ENCODE measurements at places on chromosomes 4 and X.

- DNase-seq: no peak
Observed at GRCh38 chrX:153993978-153994377, 21.4 kb downstream of the TMEM187 start.

DNA sequence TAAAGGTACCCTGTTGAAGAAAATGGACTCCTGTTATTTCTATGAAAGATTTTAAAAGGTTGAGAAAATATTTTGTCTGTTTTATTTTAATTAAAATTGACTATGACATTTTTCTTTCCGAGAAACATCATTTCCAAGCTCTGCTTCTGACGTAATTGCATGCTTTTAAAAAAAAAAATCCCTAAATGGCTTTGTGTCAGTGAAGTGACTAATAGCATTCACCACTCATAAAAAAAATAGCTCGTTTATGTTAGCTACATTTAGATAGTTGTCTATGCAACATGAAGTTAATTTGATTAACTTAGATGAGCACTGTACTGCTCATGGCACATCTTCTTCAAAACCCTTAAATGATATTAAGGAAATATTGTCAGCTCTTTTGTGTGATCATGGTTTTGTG, 105.1 kb upstream of the KLHL13 start:
- no peak for DNase-seq

- DNase-seq: no peak
Observed at GRCh38 chr4:113593400-113594230, 167.9 kb downstream of the CAMK2D start.

DNA sequence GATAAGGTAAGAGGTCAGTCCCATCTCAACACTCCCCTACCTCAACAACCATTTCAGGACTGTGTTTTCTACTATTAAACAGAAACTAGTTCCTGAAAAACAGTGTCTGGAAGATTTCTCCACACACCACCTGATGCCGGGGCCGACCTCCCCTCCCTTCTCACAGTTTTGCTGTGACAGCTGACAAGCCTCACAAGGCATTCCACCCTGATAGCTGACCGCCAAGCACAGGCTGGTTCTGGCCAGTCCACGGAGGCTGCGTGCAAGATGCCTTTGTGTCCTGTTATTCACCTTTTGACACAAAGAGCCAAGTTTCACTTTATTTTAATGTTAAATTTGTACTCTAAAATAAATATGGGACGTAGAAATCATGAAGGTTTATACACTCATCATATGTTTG, 758.6 kb downstream of the PDHA2 start:
- no peak for DNase-seq

DNA sequence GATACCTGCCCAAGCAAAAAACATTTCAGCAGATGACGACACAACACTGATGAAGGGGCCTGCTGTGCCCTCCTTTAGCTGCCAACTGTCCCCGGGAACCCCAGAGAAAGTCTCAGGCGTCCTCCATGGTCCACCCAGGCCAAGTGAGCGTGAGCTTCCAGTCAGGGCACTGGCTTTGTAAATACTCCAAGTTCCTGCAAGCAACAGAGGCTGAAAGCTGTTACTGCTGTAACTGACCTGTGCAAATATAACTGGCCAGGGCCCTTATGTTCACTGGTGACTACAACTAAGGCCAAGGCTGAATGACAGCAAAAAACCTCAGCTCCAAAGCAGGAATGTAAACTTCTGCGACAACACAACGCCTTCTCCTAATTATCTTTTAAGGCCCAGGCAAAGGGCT, 8.2 kb downstream of the WDR1 start:
- DNase-seq: peak; percentile 39

DNA sequence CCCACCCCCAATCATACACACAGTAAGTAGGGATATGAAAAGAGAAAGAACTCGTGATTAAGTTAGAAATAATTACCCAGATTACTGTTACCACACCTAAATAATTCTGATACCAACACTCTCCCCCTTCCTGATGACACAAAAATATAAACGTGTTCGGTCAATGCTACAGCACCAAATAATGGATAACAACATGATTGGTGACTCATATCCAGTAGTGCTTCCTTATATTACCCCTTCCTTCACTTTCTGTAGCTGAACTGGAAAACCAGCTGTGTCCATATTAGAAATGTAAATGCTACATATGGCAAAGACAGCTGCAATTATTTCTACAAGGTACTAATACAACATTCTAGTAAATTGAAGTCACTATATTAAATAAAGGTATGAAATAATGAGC, 20.8 kb downstream of the EIF4E start:
- DNase-seq: peak; percentile 9

DNA sequence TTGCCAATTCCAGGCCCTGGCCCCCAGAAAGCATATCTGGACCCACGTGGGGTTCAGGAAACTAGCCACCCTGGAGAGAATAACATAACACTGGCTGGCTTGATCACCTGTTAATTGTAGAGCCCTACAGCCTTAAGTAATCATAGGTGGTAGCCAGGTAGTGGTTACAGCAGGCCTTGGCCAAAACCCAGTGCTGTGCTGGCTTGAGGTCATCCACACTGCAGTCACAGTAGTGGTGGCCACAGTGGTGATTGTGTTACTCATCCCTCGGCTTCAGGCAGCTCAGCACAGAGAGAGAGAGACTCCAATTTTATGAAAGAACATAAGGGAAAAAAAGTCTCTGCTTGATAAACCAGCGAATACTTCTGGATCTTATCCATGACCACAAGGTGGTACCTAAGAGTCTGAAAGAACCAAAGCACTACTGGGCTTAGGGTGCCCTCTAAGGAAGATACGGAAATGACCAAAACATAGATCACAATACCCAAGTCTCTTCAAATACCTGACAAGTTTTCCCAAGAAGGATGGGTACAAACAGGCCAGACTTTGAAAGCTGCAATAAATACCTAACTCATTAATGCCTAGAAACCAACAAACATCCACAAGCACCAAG, 46.6 kb upstream of the CDX4 start:
- no peak for DNase-seq

GRCh38 chrX:15530318-15530717, 29.7 kb downstream of the BMX start:
- no peak for DNase-seq

- DNase-seq: no peak
Observed at GRCh38 chr4:152635851-152636250, 43.9 kb downstream of the TMEM154 start.

DNA sequence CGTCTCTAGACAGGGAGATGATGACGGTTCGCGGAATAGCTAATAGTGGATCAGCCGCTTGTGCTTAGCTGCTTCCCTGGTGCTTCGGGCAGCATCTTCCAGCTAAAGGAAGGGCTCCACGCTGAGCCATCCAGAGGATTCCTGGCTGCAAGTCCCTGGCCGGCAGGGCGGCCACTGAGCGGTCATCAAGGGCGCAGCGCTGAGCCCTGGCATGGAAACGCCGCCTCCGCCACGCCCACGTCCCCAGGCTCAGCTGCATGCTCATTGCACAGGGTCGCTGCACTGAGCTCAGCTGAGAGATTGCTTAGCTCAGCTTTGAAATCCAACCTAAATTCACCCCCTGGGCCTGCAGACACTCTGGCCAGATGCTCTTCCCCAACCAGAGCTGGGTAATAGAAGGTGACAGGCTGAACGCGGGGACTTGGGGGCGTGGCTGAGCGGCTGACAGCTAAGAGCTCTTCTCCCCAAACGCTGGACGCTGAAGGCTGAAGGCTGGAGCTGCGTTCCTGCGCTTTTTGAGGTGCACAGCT, 118.2 kb upstream of the KIT start:
- DNase-seq: peak; percentile 26

DNA sequence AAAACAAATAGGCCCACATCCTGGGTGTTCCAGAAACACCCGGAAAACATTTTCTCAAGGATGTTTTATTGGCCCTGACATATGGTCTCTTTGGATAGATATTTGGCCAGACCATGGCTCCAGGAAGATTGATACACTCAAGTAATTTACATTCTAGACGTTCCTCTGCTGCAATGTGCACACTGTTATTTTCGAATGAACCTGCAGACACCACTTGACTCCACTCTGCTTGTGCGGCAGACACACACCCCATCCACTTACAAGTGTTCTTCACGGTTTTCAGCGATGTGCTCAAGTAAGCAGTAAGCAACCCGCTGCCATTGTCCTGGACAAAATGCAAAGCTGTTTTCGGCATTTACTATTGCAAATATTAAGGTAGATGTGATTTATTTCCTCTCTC, 12.0 kb upstream of the GPM6A start:
- no peak for DNase-seq

- peak; percentile 63 for DNase-seq
Observed at GRCh38 chr4:124854968-124855367, 142.4 kb upstream of the ANKRD50 start.

DNA sequence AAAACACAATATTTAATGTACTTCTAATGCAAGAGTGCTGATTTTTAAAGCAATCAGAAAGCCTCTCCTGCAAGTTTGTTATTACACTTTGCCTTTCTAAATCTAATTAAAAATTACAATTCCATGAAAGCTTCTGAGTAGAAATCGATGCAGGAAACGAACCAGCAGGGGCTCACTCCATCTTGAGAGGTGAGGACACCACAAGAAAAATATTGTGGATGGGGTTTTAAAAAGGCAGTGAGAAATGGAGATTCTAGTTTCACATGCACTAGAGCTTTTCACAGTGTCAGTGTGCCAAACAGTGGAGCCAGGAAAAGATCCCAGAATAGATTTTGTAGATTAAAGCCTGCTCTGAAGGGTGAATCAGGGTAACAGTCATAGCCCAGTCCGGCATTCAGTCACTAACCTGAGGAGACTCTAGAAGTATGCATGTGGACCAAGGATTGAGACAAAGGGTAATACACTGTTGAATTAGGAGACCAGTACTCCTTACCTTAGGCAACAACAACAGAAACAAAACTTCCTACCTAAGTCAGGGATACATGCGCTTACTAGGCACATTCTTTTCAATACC, 362.3 kb downstream of the NAF1 start:
- DNase-seq: peak; percentile 12

- DNase-seq: no peak
Observed at GRCh38 chrX:153988493-153988892, 15.9 kb downstream of the TMEM187 start.

- DNase-seq: peak; percentile 0
Observed at GRCh38 chr4:93084599-93085305, 743.8 kb upstream of the ATOH1 start.

DNA sequence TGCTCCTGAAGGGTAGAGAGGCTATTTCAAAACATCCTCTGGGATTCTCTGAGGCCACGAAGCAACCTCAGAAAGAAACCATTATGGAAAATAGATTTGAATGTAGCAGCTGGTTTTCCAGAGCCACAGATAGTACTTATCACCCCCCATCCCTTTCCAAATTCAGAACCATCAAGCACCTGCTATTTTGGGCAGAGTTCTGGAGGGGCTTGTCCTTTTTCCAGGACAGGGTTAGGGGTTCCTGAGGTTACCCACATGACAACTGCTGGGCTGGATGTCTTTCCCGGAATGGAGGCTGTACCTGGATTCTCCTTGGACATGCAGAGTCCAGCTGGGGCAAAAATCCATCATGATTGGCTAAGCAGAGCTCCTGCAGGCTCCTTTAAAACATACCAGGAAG, 22.0 kb upstream of the ZXDA start:
- DNase-seq: no peak

- DNase-seq: peak; percentile 33
Observed at GRCh38 chr4:1879485-1879884, 8.3 kb downstream of the NSD2 start.

GRCh38 chr4:94668724-94669123, 89.0 kb upstream of the BMPR1B start:
- DNase-seq: no peak

- no peak for DNase-seq
Observed at GRCh38 chr4:121829511-121829910, 5.8 kb upstream of the CCNA2 start.
